ENCODE measurements at places on chromosomes 2 and 18. TPM values are rescaled to one million over a fixed set of nuclear protein-coding genes. Genes with fewer than 3 reads are reported as not detected.

Gene BOK
- total RNA-seq, result 18.6 TPM

DNA sequence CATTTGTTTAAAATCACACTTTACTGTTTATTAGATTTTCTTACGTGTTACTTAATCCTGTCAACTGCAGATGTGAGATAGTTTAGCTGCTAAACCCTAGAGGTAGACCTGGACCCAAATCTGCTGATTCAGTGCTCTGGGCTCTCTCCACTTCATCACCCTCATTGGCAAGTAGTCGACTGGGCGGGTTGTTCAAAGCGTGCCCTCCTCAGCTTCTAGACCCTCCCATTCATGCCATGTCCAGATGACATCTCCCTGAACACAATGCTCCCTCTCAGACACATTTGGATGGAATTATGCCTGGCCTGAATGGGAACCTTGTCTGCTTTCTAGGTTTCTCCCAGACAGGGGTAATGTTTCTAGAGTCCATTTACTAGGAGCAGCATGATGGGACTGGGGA lies 43.7 kb downstream of the RPIA start:
- H3K4me3 ChIP-seq, result no peak overlapping the region
- no peaks in the 10 kb centered on the region for H3K4me1 ChIP-seq
- no peak for DNase-seq
- no peaks in the 10 kb centered on the region for H3K36me3 ChIP-seq

- peaks cover 58% of the 10 kb centered on the region for H3K4me1 ChIP-seq
- peak within 1 kb of the TSS; percentile 72 for H3K27ac ChIP-seq
- no peaks in the 10 kb centered on the region for H3K27me3 ChIP-seq
- peak; percentile 80 for DNase-seq
Observed at GRCh38 chr2:231037202-231037730, at the start of gene C2orf72. C2orf72 (plus strand) TSS chr2:231037523; CDS start chr2:231037566, 43 bp downstream.

Gene RESP18
- total RNA-seq, result not detected

DNA sequence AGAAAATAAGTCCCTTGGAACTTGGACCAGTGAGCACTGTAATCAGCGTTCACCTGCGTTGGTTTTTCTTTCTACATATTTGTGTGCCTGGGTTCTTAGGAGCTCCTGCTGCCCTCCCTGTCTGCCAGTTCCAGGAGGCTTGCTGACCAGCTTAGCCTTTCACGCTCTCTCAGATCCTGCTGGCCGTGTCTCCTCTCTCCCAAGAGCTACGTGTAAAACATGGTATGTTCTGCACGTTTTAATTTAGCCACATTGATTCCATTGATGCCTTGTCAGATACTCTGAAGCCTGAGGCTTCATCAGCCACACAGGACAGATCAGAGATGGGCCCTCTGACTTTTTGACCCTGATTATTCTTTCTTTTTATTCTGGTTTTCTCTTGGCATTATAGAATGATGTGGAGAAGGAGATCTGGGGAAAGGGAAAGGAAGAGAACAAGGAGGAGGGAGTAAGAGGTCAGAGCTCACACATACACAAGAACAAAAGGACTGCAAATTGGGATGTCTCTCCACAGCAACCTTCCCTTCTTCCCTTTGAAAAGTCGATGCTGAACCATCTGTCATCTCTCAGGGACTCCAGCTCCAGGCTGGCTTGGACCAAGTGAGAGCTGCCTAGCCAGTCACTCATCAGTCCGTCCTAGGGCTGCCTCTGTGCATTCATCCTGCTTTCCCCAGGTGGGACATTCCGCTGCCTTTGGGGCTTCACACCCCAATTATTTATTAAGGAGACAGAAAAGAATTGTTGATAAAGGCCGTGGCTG lies 152.8 kb downstream of the PIK3C3 start:
- H3K4me3 ChIP-seq, result no peak overlapping the region
- DNase-seq, result no peak
- H3K36me3 ChIP-seq, result no peaks in the 10 kb centered on the region
- no peak overlapping the region for H3K27ac ChIP-seq

DNA sequence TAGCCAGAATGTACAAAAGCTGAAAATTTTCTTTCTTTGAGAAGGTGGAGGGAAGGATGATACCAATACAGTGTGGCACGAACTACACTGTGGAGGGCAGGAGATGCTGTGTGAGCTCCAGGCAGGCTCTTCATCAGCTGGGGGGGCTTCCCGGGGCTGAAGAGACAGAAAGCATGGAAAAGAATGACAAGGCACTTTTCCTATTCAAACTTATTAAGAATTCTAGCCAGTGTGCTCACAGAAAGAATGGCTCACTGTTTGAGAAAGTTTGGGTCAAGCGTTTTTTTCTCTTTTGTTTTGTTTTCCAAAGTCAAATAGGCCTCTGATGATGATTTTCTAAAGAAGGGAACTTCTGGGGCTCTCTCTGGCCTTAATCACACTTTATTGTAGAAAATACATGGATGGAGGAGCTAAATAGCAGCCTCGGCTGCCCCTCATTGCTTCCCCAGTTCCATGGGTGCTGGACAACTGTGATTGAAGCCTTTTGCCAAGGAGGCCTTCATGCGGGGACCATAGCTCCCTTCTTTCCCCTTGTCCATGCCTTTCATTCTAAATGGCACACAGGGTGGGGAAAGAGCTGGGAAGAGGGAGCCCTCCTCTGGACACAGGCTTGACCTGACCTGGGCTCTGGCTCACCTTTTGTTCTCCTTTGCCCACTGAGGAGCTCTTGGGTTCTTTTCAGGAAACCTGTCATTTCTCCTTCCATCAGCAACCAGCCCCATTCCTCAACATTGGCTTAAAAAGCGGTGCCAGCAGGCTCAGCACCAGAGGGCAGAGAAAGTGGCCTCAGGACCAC lies 130.6 kb downstream of the TDRD15 start:
- no peak for DNase-seq
- no peaks in the 10 kb centered on the region for H3K27me3 ChIP-seq
- no peaks in the 10 kb centered on the region for H3K36me3 ChIP-seq
- no peak overlapping the region for H3K4me3 ChIP-seq
- H3K4me1 ChIP-seq, result peaks cover 20% of the 10 kb centered on the region

GRCh38 chr2:165587335-165587938 lies 117.9 kb downstream of the CSRNP3 start:
- H3K36me3 ChIP-seq, result no peaks in the 10 kb centered on the region
- no peak overlapping the region for H3K27ac ChIP-seq
- no peak overlapping the region for H3K4me3 ChIP-seq
- no peaks in the 10 kb centered on the region for H3K27me3 ChIP-seq
- peaks cover 6% of the 10 kb centered on the region for H3K4me1 ChIP-seq
